ENCODE measurements at places on chromosomes 1 and 21.

- DNase-seq: no peak
Observed at GRCh38 chr1:28887835-28888682, 26.3 kb upstream of the EPB41 start.

- no peak for DNase-seq
Observed at GRCh38 chr1:53577761-53578100, 118.5 kb downstream of the DMRTB1 start.

DNA sequence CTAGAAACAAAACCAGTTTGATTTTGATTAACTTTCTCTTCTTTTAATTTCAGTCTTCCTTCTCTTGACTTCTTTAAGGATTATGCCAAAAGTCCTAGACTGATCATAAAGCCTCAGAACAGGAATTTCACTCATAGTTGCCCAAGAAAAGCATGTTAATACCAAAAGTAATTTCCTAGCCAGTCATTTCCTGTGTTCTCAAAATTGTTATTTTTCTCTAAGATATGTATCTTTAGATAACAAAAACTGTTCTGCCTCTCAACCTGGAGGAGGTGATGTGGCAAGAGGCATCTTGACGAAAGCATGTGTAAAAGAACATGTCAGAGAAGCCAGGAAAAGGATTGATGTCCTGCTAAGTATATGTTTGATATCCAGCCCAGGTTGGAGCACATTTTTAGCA, 78.0 kb upstream of the IPO9 start:
- no peak for DNase-seq

- DNase-seq: no peak
Observed at GRCh38 chr1:229155472-229155871, 115.4 kb upstream of the RAB4A start.

GRCh38 chr1:32464716-32465577, at the start of gene ZBTB8B:
TSS of gene ZBTB8B (plus strand) at chr1:32465072. CDS start at chr1:32470625, 5,553 bp downstream.
- DNase-seq: no peak

- no peak for DNase-seq
Observed at GRCh38 chr1:182888736-182889531, 49.8 kb downstream of the DHX9 start.

DNA sequence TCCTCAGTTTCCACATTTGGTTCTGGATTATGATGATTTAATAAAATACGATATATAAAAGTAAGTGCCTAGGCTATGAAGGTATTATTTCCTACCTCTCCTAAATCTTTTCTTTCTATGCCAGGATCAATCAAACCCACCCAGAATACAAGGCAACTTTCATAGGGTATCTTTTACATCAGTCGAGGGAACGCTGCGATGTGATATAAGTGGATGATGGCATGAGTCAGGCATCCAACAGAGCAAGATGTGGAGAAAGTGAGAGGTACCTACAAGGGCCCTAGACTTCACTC, 781 bp downstream of the TTLL7 start:
- no peak for DNase-seq

GRCh38 chr21:30083225-30083945, 83.2 kb downstream of the CLDN17 start:
- DNase-seq: no peak

GRCh38 chr1:110548381-110548780, 29.4 kb upstream of the KCNA10 start:
- no peak for DNase-seq

- no peak for DNase-seq
Observed at GRCh38 chr1:18891426-18891780, 11.0 kb downstream of the ALDH4A1 start.

- no peak for DNase-seq
Observed at GRCh38 chr1:84758968-84759491, 68.8 kb upstream of the SSX2IP start.

DNA sequence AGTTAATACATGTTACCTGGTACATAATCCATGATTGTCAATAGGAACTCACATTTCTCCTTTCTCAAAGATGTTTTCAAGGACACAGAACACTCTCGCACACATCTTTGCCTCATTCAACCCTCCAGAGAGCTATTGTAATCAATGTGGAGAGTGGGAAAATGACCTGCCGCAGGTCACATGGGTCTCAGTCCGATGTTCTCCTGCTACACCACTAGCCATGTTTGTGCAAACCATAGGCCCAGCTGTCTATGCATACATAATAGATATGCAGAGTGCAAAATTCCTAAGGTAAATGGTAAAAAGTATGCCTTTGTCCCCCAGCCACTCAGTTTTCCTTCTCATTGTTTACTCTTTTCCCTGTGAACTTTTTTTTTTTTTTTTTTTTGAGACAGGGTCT, 89.2 kb downstream of the ADSS2 start:
- no peak for DNase-seq

DNA sequence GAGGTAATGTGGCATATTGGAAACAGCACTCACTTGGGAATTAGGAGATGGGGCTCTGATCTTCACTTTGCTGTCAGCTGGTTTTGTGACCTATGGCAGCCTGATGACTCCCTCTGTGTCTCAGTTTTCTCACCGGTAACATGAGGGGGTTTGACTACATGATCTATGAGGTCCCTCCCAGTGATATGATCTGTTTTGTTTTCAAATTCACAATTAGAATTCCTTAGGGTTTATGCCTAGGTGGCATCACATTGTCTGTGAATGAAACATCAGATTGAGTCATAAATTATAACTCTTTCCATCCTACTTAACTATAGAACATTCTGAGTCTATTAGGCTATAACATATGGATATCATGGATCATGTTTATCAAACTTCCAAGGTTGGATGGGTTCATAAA, 386.6 kb downstream of the PTBP2 start:
- no peak for DNase-seq

- DNase-seq: no peak
Observed at GRCh38 chr1:173856014-173856413, 11.8 kb downstream of the GAS5 start.

- DNase-seq: no peak
Observed at GRCh38 chr1:167714098-167714438, 7.7 kb upstream of the MPZL1 start.

GRCh38 chr21:27759820-27760219, 792.9 kb upstream of the ADAMTS5 start:
- DNase-seq: no peak

DNA sequence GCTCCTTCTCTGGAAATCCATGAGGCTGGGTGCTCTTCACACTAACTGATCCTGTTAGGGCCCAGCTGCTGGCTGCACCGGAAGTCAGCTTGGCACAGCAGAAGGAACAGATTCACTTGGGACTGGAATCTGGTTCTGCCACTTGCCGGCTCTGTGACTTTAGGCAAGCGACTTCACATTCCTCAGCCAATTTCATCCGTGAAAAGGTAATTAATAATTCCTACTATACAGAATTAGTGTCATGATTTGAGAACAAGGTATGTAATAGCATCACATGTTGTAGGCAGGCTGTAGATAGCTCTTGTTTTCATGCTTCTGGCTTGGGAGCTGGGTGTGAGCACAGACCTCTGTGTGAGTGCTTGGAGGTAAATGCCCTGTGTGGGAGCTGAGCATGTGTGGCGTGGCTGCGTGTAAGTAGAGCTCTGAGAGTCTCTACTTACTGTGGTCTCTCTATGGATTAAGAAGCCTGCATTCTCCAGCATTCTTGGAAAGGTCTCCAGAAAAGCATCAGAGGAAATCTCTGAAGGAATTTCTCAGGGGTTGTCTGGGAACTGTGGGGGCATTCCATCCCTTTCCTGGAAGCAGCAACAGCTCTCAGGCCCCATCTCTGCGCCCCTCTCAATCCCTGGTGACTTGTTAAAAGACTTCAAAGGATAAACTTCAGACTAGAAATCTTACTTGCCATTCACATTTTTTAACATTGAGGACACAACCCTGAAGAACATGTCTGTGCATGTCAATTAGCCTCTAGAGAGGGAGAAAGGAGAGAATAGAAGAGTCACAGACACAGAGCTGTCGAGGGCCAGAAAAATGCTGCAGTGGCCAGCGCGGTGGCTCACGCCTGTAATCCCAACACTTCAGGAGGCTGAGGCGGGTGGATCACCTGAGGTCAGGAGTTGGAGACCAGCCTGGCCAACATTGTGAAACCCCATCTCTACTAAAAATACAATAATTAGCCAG, 47.7 kb upstream of the PPM1J start:
- no peak for DNase-seq

- no peak for DNase-seq
Observed at GRCh38 chr1:101221945-101222429, 14.8 kb upstream of the S1PR1 start.

DNA sequence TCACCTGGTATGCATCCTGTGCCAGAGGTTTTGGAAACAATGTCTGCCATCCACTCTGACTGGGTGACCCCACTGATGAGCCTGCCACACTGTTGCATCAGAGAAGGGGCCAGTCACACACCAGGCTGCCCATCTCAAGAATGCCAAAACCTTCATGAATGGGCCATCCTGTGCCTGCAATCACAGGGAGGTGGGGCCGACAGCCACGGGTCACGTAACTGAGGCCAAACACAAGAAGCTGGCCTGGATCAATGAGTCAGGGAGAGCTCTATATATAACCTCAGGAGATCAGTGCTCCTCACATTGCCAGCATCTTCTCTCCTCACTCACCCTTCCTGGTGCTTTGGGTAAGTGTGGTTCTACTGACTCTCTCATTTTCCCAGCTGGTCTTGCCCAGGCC, at the start of gene LORICRIN:
TSS of gene LORICRIN (plus strand) at position 301 of the 400 bp plus-strand sequence. CDS start 1,263 bp downstream, outside the sequence.
- no peak for DNase-seq

DNA sequence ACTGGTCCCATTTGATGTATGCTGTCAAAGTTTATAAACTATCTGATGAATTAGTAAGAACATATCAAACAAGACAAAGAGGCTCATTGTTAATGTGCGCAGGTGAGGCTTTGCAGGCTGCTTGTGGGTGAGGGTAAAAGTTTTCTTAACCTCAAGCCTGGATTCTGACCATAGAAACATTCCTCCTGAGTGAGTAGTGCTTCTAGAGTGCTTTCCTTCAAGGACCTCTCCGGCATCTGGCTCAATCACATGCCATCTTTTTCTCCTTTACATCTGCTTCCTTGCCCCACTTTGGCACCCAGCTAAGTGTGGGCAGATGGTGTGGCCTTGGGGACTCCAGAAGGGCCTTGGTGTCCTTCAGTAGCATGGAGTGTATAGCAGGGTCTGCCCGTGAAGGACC, 104.0 kb downstream of the ROR1 start:
- no peak for DNase-seq

GRCh38 chr1:200258447-200259375, 151.1 kb downstream of the ZNF281 start:
- no peak for DNase-seq

- no peak for DNase-seq
Observed at GRCh38 chr1:27581823-27582243, 22.1 kb downstream of the AHDC1 start.

DNA sequence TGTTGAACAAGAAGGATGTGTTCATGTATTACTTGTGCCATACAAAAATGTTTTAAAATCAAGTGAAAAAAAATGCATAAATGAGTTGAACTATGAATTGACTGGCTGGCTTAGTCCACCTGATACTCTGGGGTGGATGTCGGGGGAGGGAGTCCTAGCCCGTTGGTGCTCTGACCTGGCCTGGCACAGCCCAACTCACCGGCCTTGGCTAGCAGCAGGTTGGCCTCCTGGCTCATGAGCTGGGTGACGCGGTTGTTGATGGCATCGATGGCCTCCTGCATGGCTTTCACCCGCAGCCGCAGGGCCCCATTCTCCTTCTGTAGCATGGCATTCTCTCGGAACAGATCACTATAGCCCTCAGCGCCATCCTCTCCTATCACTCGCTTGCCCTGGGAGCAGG, 21.6 kb downstream of the KIF21B start:
- no peak for DNase-seq

DNA sequence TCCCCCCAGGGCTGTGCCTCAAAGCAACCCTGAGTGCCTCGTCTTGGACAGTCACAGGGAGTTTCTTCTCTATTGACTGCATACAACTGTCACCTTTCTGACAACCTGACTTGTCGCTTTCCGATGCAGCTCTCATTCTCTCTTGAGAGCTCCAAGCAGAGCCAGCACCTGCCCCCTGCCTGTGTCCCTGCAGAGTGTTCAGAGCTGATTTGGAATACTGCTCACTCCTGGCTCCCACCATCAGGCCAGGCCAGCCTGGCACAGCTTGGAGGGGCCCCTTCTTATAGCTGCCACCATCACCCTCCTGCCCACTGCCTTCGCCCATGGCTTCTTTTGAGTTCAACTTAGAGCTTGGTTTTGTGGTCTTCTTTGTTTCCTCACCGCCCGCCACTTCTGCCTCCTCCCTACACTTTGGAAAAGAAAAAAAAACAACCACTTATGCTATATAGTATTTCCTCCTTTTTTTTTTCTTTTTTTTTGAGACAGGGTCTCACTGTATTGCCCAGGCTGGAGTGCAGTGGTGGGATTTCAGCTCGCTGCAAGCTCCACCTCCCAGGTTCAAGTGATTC, 12.3 kb downstream of the NCF2 start:
- DNase-seq: no peak
